ENCODE measurements at places on chromosomes 12 and 14. TPM values are rescaled to one million over a fixed set of nuclear protein-coding genes. Genes with fewer than 3 reads are reported as not detected.
A peak's percentile ranks its signal among the peaks of the same experiment; 100 is the strongest.

Gene KRT82
- not detected for total RNA-seq

Gene OTOGL
- total RNA-seq, result not detected

DNA sequence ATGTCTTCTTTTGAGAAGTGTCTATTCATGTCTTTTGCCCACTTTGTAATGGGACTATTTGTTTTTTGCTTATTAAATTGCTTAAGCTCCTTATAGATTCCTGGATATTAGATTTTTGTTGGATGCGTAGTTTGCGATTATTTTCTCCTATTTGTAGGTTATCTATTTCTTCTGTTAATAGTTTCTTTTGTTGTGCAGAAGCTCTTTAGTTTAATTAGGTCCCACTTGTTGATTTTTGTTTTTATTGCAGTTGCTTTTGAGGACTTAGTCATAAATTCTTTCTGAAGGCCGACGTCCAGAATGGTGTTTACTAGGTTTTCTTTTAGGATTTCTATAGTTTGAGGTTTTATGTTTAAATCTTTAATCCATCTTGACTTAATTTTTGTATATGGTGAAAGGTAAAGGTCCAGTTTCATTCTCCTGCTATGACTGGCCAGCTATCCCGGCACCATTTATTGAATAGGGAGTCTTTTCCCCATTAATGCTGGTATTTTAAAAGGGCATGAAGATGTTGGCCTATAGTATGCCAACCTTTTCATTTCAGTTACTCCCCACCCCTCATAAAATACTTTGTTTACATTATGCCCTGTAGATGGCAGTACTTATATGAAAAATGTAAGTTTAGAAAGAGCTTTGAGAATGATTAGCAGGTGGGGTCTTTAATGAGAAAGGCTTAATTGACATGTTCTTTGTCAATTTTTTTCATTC, 62.9 kb upstream of the PSMA6 start:
- peaks cover 1% of the 10 kb centered on the region for H3K36me3 ChIP-seq
- H3K4me3 ChIP-seq, result no peak overlapping the region
- peaks cover 13% of the 10 kb centered on the region for H3K4me1 ChIP-seq
- no peak for DNase-seq

- no peaks in the 10 kb centered on the region for H3K27me3 ChIP-seq
- no peaks in the 10 kb centered on the region for H3K36me3 ChIP-seq
- no peak overlapping the region for H3K27ac ChIP-seq
- H3K4me1 ChIP-seq, result no peaks in the 10 kb centered on the region
Measured at GRCh38 chr14:90743826-90744225, 72.4 kb downstream of the TTC7B start.

DNA sequence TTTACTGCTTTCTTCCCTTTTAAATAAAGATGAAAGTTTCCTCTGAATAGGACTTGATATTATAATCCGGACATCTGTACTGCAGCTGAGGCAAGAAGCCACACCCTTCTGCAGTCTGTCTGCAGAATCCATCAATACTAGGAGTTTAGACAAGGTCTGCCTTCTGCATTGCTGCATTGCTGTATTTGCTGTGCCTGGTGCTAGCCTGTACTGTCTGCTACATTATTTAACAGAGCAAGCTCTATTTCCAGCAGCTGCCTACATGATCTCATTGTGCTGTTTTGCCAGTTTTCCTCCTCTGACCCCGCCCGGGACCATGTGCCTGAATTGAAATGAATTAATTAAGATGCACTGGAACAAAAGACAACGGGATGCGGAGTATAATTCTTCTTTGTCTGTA, 1.7 kb downstream of the TUBA1A start:
- H3K27me3 ChIP-seq, result no peaks in the 10 kb centered on the region
- H3K27ac ChIP-seq, result no peak overlapping the region
- peaks cover 9% of the 10 kb centered on the region for H3K36me3 ChIP-seq
- H3K4me1 ChIP-seq, result peaks cover 12% of the 10 kb centered on the region

GRCh38 chr12:131903270-131904255, 9.1 kb downstream of the ULK1 start:
- no peaks in the 10 kb centered on the region for H3K36me3 ChIP-seq
- no peak overlapping the region for H3K27ac ChIP-seq
- no peak overlapping the region for H3K4me3 ChIP-seq
- DNase-seq, result no peak
- H3K4me1 ChIP-seq, result peaks cover 5% of the 10 kb centered on the region

DNA sequence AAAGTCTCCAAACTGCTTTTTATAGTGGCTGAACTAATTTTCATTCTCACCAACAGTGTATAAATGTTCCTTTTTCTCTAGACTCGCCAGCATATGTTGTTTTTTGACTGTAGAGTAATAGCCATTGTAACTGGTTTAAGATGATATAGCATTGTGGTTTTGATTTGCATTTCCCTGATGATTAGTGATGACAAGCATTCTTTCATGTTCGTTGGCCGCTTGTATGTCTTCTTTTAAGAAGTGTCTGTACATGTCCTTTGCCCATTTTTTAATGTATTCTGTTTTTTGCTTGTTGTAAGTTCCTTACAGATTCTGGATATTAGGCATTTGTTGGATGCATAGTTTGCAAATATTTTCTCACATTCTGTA, 404.9 kb downstream of the FLRT2 start:
- H3K4me1 ChIP-seq, result peaks cover 36% of the 10 kb centered on the region
- DNase-seq, result no peak
- H3K4me3 ChIP-seq, result peak overlapping the region; percentile 87

Gene RARG
- 26.0 TPM for total RNA-seq

DNA sequence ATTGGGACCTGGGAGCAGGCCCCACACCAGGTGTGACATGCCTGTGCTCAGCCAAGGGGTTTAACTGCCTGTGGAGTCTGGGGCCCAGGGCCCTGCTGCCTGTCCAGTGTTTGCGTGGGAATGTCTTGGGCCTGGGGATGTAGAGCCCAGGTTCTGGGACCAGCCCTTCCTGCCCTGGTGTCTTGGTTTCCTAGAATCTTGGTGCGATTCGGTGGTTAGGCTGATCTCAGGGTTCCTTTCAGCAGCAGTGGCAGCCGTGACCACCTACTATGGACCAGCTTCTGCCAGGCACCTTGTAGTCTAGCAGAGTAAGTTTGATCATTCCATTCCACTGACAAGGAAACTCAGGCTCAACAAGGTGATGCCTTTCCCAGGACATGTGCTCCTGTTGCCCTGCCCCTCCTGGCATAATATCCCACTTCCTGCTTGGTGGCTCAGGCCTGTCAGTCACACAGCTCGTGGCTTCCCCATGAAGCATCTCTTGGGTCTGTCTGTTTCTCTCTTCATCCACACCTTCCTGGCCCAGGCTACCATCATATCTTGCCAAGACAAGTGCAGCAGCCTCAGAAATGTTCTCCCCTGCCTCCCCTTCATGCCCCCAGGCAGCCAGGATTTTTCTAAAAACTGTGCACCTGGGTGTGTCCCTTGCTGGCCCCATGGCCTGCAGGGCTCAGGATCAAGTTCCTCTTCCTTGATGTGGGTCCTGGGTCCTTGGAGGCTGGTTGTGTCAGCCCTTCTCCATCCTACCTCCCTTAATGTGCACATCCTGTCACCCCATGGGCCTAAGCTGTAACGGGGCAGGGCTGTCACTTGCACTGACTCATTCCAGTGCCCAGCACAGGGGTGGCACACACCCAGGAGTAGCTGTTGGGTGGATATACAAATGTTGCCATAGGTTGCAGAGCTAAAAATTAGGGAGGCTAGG, 101.6 kb downstream of the SLC25A47 start:
- no peak overlapping the region for H3K4me3 ChIP-seq
- no peaks in the 10 kb centered on the region for H3K27me3 ChIP-seq
- DNase-seq, result no peak
- H3K36me3 ChIP-seq, result no peaks in the 10 kb centered on the region
- no peak overlapping the region for H3K27ac ChIP-seq
- H3K4me1 ChIP-seq, result peaks cover 17% of the 10 kb centered on the region

- no peak overlapping the region for H3K27ac ChIP-seq
- H3K4me3 ChIP-seq, result no peak overlapping the region
- H3K36me3 ChIP-seq, result no peaks in the 10 kb centered on the region
Measured at GRCh38 chr14:51430079-51430478, 190.0 kb downstream of the TMX1 start.

GRCh38 chr14:93935213-93935612, 8.1 kb downstream of the FAM181A start:
- peaks cover 4% of the 10 kb centered on the region for H3K36me3 ChIP-seq
- no peak overlapping the region for H3K4me3 ChIP-seq
- H3K27me3 ChIP-seq, result peaks cover 20% of the 10 kb centered on the region
- peaks cover 6% of the 10 kb centered on the region for H3K4me1 ChIP-seq
- no peak for DNase-seq

- no peak overlapping the region for H3K27ac ChIP-seq
- DNase-seq, result no peak
- H3K36me3 ChIP-seq, result peaks cover 5% of the 10 kb centered on the region
- peaks cover 12% of the 10 kb centered on the region for H3K4me1 ChIP-seq
- H3K4me3 ChIP-seq, result no peak overlapping the region
Measured at GRCh38 chr14:102504328-102504999, 5.1 kb downstream of the ANKRD9 start.

Gene RNASE7
- total RNA-seq, result not detected

DNA sequence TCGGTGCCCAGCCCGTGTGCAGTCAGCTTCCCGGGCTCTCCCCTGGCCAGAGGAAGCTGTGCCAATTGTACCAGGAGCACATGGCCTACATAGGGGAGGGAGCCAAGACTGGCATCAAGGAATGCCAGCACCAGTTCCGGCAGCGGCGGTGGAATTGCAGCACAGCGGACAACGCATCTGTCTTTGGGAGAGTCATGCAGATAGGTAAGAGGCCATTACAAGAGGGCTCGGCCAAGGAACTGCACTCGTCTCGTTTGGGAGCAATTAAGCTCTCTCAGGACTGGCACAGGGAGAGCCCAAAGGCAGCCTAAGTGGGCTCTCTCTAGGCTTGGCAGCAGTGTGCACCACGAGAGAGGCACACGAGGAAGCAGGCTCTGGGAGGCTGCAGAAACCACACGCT, 3.7 kb downstream of the WNT5B start:
- H3K4me3 ChIP-seq, result no peak overlapping the region
- no peaks in the 10 kb centered on the region for H3K36me3 ChIP-seq
- H3K27ac ChIP-seq, result no peak overlapping the region

DNA sequence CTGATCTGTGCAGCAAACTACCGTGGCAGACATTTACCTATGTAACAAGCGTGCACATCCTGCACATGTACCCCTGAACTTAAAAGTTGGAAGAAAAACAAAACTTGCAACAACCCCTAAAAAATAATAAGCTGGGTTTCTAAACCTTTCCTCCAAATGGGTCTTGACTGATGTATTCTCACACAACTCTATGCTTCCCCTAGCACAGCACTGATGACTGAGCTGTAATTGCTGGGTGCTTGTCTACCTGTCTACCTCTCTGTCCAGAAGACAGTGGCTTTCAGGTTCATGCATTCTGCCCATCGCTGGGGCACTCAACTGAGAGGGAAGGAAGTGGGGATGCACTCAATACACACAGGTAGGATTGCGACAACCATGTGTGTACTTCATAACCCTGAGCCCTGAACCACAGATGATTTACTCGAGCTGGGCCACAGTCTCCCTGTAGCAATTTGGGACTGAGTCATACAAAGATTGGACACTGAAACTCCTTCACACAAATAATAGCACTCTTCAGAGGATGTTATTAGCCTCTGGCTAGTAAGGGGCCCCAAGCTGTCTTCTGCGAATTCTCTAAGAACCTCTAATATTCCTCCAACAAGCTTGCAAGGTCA, 44.8 kb upstream of the TMPO start:
- H3K36me3 ChIP-seq, result no peaks in the 10 kb centered on the region
- peaks cover 1% of the 10 kb centered on the region for H3K4me1 ChIP-seq
- H3K27me3 ChIP-seq, result peaks cover 3% of the 10 kb centered on the region
- no peak for DNase-seq
- no peak overlapping the region for H3K27ac ChIP-seq

- no peak overlapping the region for H3K4me3 ChIP-seq
- DNase-seq, result no peak
- no peak overlapping the region for H3K27ac ChIP-seq
- H3K27me3 ChIP-seq, result no peaks in the 10 kb centered on the region
Measured at GRCh38 chr12:77372026-77372425, 306.7 kb upstream of the E2F7 start.

DNA sequence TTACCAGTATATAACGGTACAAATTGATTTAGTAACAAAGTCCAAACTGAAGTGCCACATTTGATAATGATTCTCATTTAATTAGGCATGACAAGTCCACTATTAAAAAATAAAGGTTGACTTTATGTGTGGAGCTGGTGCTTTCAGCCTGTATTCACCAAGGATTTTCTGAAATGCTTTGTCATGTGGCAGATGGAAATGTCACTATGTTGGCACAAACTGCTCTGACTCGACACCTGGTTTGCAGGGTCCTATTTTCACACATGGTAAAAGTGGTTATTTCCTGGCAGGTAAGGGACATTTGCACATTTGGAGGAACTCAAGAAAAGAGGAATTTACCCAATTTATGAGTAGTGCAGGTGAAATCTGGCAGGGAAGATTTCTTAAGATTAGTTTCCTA, 572.6 kb upstream of the MDGA2 start:
- H3K27me3 ChIP-seq, result no peaks in the 10 kb centered on the region

GRCh38 chr14:100664841-100665510, 61.7 kb upstream of the DLK1 start:
- peaks cover 11% of the 10 kb centered on the region for H3K27me3 ChIP-seq
- no peak for DNase-seq
- no peak overlapping the region for H3K27ac ChIP-seq

DNA sequence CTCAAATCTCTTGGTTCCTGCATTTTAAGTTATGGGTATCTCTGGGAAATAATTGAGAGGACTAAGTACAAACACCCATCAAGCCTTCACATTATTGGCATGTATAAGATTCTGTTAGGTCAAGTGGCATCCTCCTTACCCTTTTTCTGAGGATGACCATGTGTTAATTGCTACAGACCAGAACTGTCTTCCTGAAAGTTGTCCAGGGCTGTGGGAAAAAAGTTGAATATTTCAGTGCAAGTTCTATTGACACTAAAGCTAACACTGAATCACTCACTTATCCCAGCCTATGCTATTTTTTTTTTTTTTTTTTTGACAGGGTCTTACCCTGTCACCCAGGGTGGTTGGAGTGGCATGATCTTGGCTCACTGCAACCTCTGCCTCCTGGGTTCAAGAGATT, 130.1 kb upstream of the HIF1A start:
- no peak for DNase-seq
- peaks cover 20% of the 10 kb centered on the region for H3K36me3 ChIP-seq
- peak overlapping the region; percentile 69 for H3K27ac ChIP-seq
- H3K4me3 ChIP-seq, result no peak overlapping the region
- H3K27me3 ChIP-seq, result no peaks in the 10 kb centered on the region

DNA sequence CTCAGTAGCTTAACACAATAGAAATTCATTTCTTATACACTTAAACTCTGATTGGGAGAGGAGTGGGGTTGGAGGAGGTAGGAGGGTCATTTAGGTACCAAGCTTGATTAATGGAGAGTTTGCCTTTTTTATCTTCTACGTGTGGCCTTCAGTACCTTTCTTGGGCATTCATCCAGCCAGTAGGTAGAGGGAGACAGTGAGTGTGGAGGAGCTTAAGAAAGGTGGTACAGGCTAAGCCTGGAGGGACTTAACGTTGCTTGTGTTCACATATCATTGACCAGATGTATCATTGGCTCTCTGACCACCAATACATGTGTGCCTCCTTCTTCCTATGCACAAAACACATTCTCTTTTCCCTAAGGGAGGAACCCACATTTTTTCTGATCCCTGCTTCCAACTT, 232.9 kb upstream of the CRY1 start:
- no peak for DNase-seq
- peaks cover 87% of the 10 kb centered on the region for H3K4me1 ChIP-seq
- peaks cover under 1% of the 10 kb centered on the region for H3K27me3 ChIP-seq
- no peak overlapping the region for H3K27ac ChIP-seq

- DNase-seq, result no peak
- H3K27ac ChIP-seq, result peak overlapping the region; percentile 96
- H3K36me3 ChIP-seq, result peaks cover 19% of the 10 kb centered on the region
- H3K4me1 ChIP-seq, result peaks cover 50% of the 10 kb centered on the region
- H3K4me3 ChIP-seq, result peak overlapping the region; percentile 63
Measured at GRCh38 chr14:39446131-39446744, 14.0 kb upstream of the FBXO33 start.

Gene SLC22A17
- 2.2 TPM for total RNA-seq

Gene ANKS1B
- not detected for total RNA-seq

Gene NUDT4
- total RNA-seq, result 85.5 TPM

All from activated naive CD8-positive, alpha-beta T cell treated with anti-CD3 and anti-CD28 coated beads for 36 hours (primary cell).